Pericardium fibroblast (primary cell): ENCODE measurements at places on chromosomes 7 and 10. TPM values are rescaled to one million over a fixed set of nuclear protein-coding genes. Genes with fewer than 3 reads are reported as not detected.

Gene MUC12
- 0.35 TPM in 1 of 2 replicates, not detected in the other for total RNA-seq

Gene TMED4
- 43.8 and 69.2 TPM in 2 replicates for total RNA-seq

Gene CALHM1
- not detected in 2 replicates for total RNA-seq

Gene WEE2
- not detected in 2 replicates for total RNA-seq

Gene NEURL1
- total RNA-seq = under 0.01 and 2.4 TPM in 2 replicates

Gene COG5
- 17.7 and 22.6 TPM in 2 replicates for total RNA-seq

Gene ITGB8
- 6.0 and 16.3 TPM in 2 replicates for total RNA-seq

Gene ADCYAP1R1
- not detected in 2 replicates for total RNA-seq

Gene C10orf95
- not detected in 2 replicates for total RNA-seq

Gene RNF32
- 0.77 and 3.2 TPM in 2 replicates for total RNA-seq

Gene FBXO24
- 0.12 TPM in 1 of 2 replicates, not detected in the other for total RNA-seq

Gene NPY4R2
- 0.47 TPM in 1 of 2 replicates, not detected in the other for total RNA-seq

Gene CALY
- total RNA-seq = not detected in 2 replicates

Gene CHST12
- total RNA-seq = 16.6 and 20.2 TPM in 2 replicates

Gene GPR37
- total RNA-seq = 0.23 TPM in 1 of 2 replicates, not detected in the other

Gene GSTO2
- 0.23 and 0.51 TPM in 2 replicates for total RNA-seq

Gene MEOX2
- total RNA-seq = 10.3 and 17.0 TPM in 2 replicates

Gene ABCB4
- total RNA-seq = not detected in 2 replicates

Gene SERPINE1
- 375 and 1,123 TPM in 2 replicates for total RNA-seq

Gene C10orf90
- 0.09 TPM in 1 of 2 replicates, not detected in the other for total RNA-seq

Gene ADRB1
- total RNA-seq = not detected in 2 replicates

Gene RET
- total RNA-seq = 0.35 and 3.0 TPM in 2 replicates

Gene SNX10
- total RNA-seq = not detected in 2 replicates

Gene PITX3
- 0.17 and 1.5 TPM in 2 replicates for total RNA-seq

Gene DPCD
- 32.8 and 52.2 TPM in 2 replicates for total RNA-seq

Gene TAS2R4
- total RNA-seq = 0.09 and 0.12 TPM in 2 replicates

Gene VWA2
- total RNA-seq = not detected in 2 replicates

Gene RSPH10B
- total RNA-seq = not detected in 2 replicates

Gene PAX4
- not detected in 2 replicates for total RNA-seq

Gene CHAT
- not detected in 2 replicates for total RNA-seq

Gene PVRIG
- not detected in 2 replicates for total RNA-seq

Gene NUTM2E
- total RNA-seq = 0.47 TPM in 1 of 2 replicates, not detected in the other

Gene CAV2
- 39.8 and 69.2 TPM in 2 replicates for total RNA-seq

Gene FXYD4
- total RNA-seq = not detected in 2 replicates

Gene ANKRD61
- total RNA-seq = 0.09 TPM in 1 of 2 replicates, not detected in the other

Gene ZPBP
- not detected in 2 replicates for total RNA-seq

Gene TBX20
- total RNA-seq = 1.4 and 39.8 TPM in 2 replicates

Gene IDI2
- not detected in 2 replicates for total RNA-seq

Gene HTRA1
- 523 and 726 TPM in 2 replicates for total RNA-seq
